ENCODE measurements at places on chromosomes 2 and 18. TPM values are rescaled to one million over a fixed set of nuclear protein-coding genes. Genes with fewer than 3 reads are reported as not detected.

The ERBB4 gene
- total RNA-seq: 0.79 TPM

DNA sequence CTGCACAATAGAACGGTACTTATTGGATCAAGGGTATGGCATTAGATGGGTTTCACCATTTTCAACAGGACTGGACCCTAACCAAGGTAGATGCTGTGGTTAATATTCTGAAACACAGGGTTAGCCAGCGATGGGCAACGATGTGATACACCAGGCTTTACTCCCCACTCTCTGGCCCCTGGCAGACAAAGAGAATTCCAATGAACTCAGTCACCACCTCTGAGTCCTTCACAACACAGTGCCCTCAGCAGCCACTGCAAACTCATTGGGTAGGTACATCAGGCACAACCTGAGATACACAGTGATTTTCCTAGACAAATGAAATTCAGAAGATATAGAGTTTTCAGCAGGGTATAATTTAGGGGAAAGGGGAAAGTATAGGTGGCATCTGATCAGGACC, 634.5 kb downstream of the ZEB2 start:
- peak; percentile 41 for DNase-seq

DNA sequence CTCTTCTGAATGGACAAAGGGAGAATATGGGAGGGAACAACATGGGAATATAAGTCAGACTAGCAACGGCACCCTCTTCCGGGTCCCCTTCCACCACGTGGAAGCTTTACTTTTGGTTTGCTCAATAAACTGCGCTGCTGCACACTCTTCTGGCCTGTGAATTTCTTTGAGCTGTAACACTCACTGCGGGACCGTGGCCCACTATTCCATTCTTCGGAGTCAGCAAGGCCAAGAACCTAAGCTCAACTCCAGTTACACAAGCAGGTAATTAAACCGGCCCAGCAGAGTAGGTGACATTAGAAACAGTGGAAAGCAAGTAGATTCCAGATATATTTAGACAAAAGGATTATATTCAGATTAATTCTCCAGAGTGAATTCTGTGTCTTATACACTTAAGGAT, 697.4 kb upstream of the NXPH2 start:
- DNase-seq: no peak

The STARD6 gene
- total RNA-seq: 0.26 TPM

The ERICH2 gene
- total RNA-seq: 0.53 TPM

- peak; percentile 98 for DNase-seq
These were observed 83.7 kb downstream of the LPIN1 start for GRCh38 chr2:11829947-11830707.

The NCKAP5 gene
- total RNA-seq: 3.7 TPM

- DNase-seq: no peak
These were observed 140.2 kb downstream of the DDX1 start for GRCh38 chr2:15731889-15732271.

Measured in A172 (cell line).